Activated CD4-positive, alpha-beta T cell treated with anti-CD3 and anti-CD28 coated beads, Interleukin-2, amount 10 ng/mL, durations not matched to agents 7 days and 5 days (primary cell): ENCODE measurements at places on chromosomes 3 and 15.

- peak; percentile 45 for DNase-seq
Measured at GRCh38 chr3:48716508-48716981, 476 bp downstream of the IP6K2 start.

DNA sequence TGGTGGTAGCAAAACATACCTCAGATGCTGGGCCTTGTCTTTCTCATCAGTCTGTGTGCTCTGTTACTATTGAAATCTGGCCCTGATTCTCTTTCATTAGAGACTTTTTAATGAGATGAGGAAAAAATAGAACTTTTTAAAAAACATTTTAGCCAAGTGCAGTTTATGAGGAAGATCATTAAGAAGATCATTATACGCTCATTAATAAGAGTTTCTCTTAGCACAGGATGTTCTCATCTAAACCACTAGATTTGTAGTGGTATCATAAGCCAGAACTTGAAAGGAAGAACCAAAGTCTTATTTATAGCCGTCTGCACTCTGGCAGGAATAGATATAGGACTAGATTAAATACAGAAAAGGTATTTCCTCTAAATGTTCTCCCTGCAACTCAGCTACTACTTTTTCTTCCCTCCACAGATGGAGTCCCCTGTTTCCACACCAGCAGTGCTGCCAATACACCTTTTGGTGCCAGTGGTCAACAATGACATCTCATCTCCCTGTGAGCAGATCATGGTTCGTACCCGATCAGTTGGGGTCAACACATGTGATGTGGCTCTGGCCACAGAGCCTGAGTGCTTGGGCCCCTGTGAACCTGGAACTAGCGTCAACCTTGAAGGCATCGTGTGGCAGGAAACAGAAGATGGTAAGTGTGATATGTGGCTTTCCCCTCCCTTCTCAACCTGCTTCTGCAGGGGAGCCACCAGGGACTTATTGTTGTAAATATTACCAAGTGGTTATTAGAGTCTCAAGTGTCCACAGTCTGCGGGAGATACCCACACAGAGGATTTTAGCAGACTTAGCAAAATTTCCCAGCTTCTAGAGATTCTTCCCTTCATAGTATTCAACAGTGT is 152.8 kb downstream of the RBPMS2 start:
- DNase-seq = peak; percentile 74

DNA sequence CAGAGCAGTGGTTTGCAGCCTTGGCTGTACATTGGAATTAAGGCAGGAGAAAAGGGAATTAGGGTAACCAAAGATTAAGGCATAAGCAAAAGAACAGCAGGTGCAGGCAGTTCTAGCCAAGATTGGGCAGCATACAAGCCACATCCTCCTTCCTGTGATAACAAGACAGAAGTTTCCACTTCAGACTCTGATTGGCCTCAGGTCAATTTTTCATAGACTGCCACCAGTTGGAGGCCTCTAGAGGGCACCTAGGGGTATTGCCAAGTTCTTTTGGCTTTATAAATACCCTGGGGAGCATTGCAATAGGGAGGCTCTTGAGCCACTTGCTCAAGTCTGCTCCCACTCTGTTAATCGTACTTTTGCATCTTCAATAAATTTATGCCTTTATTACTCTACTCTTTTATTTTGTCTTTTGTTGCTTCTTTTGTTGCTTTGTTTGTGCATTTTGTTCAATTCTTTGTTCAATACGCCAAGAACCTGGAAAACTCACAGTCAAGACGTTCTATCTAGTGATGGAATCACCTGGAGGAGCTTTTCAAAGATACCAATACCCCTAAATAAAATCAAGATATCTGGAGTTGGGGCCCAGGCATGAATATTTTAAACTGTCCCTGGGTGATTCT is 32.2 kb upstream of the FMN1 start:
- DNase-seq = peak; percentile 86

- DNase-seq = peak; percentile 26
Measured at GRCh38 chr3:34106879-34107278, 308.4 kb downstream of the PDCD6IP start.

- DNase-seq = no peak
Measured at GRCh38 chr15:69127306-69127705, 33.1 kb upstream of the GLCE start.

GRCh38 chr3:15905041-15905440 is 107.3 kb upstream of the ANKRD28 start:
- no peak for DNase-seq

DNA sequence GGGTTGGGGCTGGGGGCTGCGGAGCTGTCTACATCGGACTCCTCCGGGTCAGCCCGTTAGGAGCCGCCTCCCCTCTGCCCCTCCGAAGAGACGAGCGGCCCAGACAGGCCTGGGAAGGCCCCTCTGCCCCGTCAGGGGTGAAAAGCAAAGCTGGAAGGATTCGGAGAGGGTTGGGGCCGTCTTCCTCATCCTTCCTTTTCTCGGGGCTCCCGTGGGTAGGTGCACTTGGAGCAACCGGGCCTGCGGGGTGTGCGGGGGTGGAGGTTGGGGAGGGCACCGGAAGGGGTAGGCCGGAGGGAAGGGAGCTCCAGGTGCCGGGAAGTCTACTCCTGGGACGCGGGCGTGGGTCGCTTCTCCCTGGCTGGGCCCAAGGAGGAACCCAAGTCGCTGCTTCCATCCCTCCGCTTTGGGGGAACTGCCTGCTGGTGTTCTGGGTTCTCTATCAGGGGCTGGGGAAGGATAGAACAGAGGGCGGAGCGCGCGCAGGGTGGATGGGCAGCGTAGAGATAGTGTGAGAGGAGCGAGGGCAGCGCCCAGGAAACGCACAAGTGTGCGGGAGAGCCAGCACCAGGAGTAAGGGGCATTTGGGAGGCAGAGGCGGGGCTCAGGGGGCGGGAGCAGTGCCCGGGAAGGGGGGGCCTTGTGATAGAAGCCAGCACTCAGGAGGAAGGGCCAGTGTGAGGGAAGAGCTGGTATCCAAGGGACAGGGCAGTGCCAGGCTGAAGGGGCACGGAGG is 590 bp downstream of the POLR2H start:
- peak; percentile 41 for DNase-seq

GRCh38 chr3:17949101-17949500 is 206.7 kb upstream of the TBC1D5 start:
- no peak for DNase-seq
